ENCODE measurements at places on chromosomes 3 and 15.

DNA sequence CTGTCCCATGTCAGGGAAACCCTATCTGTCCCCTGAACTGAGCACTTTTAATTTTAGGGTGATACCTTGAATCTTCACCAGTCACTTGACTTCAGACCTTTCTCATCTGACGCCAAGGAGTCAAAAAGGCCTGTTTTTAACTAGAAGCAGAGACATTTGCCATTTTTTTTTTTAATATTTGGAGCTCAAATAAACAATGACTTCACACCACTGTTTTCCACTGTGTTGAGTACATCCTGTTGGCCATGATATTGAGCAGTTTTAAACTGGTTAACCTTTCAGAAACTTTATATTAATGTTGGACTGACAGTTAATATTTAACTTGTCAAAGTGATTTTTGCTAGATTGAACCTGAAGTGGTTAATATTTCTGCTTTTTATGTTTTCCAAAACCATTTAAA is 28.2 kb downstream of the DAG1 start:
- no peak for DNase-seq

DNA sequence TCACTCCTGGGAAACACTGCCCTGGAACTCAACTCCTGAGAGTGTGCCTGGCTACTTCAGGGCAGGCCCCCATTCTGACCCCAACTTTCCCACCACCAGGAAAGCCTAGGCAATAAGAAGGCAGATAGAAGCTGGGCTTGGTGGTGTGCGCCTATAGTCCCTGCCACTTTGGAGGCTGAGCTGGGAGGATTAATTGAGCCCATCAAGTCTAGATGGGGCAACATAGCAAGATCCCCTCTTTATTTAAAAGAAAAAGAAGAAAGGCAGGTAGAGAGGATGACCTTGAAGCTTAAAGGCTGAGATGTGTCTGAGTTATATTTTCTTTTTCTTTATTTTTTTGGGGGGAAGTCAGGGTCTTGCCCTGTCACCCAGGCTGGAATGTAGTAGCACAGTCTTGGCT is 4.2 kb upstream of the RBPMS2 start:
- DNase-seq: no peak

DNA sequence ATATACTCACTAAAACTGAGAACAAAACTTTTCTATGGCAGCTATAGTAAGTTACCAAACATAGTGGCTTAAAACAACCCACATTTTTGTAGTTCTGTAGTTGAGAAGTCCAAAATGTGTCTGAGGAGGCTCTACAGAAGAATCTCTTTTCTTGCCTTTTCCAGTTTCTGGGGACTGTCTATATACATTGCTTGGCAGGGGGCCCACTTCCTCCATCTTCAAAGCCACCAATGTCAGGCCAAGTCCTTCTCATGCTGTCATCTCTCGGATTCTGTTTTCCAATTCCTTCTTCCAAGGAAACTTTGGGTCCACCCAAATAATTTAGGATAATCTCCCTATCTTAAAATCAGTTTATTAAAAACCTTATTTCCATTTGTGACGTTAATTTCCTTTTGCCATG is 92.7 kb downstream of the DLG1 start:
- DNase-seq: no peak

GRCh38 chr15:71807691-71808091 is 2.7 kb upstream of the NR2E3 start:
- no peak for DNase-seq

- peak; percentile 61 for DNase-seq
Measured at GRCh38 chr3:178103140-178103539, 433.1 kb upstream of the KCNMB2 start.

DNA sequence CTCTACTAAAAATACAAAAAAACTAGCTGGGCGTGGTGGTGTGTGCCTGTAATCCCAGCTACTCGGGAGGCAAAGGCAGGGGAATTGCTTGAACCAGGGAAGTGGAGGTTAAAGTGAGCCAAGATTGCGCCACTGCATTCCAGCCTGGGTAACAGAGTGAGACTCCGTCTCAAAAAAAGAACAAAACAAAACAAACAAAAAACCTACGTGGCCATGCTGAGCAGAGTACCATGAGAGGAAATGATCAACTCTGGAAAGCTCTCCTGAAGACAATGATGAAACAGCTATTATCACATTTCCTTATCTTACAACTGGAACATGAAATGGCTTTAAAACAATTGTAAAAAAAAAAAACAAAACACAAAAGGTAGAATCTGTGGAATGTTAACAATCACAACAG is 75.2 kb downstream of the CHSY1 start:
- DNase-seq: no peak

DNA sequence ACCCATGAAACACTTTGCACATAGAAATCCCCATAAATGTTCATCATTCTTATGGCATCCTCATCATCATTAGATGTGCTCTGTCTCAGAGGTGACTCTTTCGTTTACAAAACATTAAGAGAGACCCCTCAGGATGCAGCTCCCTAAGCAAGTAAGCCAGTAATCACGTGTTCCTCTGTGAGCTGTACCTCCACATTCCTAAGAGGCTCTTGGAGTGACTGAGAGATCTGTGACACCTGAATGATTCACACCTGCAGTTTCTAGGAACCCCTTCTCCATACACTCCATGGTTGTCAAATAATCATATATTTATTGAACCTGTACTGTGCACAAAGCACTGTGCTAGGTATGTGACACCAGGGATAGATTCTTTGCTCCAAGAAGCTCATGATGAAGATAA is 602.4 kb downstream of the UNC13C start:
- no peak for DNase-seq

- no peak for DNase-seq
Measured at GRCh38 chr3:183394150-183394549, 34.3 kb downstream of the MCF2L2 start.

- no peak for DNase-seq
Measured at GRCh38 chr15:88684345-88684744, 45.5 kb downstream of the ISG20 start.

- no peak for DNase-seq
Measured at GRCh38 chr3:37139567-37140052, 34.8 kb downstream of the LRRFIP2 start.

- DNase-seq: peak; percentile 91
Measured at GRCh38 chr15:58521293-58521991, 89.7 kb downstream of the LIPC start.

GRCh38 chr3:48656841-48657281 is 5.8 kb downstream of the CELSR3 start:
- no peak for DNase-seq

GRCh38 chr3:106678657-106679390 is 698.4 kb upstream of the CCDC54 start:
- DNase-seq: no peak

- DNase-seq: peak; percentile 57
Measured at GRCh38 chr3:111967068-111967467, 11.8 kb upstream of the ABHD10 start.

DNA sequence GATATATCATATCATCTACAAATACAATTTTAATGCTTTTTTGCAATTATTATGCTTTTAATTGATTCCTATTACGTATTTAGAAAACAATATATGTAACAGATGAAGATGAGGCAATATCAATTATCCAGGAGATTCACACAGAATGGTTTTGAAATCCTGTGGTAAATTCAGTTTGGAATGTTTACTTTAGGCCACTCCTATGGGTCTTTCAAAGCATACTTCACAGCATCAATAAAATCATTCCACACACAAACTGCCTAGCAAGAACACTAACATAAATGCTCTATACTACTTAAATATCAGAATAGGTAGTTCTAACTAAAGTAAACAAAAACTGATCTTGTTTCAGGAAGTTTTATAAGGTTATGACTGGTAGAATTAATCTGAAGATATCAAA is 90.5 kb downstream of the FAM227B start:
- no peak for DNase-seq

- no peak for DNase-seq
Measured at GRCh38 chr3:128079823-128080222, 27.6 kb downstream of the SEC61A1 start.

DNA sequence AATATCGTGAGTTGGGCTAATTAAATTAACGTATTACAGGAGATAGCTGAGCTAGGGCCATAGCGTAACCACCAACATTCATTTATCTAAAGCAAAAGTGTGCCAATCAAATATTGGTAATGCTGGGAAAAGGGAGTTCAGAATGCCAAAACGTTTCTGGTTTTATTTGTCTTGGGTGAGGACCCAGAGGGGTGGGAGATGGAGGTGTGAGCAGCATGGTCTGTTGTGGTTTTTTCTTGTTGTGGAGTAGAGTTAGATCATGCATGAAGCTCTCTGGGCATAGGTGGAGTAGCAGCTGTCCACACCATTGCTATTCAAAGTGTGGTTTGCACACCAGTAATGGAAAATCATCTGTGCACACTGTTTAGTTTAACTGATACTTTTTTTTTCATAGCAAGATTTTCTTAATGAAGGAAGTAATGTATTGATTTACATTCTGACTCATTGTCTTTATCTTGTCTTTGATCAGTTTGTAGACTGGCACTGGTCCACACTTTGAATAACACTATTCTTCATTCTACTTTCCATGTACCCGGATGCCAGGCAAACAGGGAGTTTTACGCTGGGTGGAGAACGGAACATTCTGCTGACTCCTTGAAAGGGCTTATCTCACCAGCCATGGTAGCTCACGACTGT is 50.8 kb upstream of the CRTC3 start:
- no peak for DNase-seq

DNA sequence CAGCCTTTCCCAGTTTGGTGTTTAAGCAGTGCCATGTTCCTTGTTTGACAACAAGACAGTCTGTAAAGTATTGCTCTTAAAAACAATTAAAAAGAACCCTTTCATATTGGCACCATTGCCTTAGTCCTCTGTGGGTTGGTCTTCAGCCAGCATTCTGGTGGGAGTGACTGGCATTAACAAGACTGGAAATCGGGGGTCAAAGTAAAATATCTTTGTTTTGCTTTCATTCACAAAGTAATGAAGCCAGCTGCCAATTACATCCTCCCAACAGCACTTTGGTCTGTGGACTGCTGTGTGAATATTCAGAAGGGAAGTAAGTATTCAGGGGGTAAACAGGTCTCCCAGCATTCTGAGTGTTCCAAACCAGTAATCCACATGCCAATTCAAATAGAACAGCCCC is 8.3 kb upstream of the VILL start:
- DNase-seq: no peak

- DNase-seq: no peak
Measured at GRCh38 chr3:17456650-17457049, 285.8 kb downstream of the TBC1D5 start.

- DNase-seq: no peak
Measured at GRCh38 chr3:127608362-127608718, 10.1 kb downstream of the MCM2 start.

DNA sequence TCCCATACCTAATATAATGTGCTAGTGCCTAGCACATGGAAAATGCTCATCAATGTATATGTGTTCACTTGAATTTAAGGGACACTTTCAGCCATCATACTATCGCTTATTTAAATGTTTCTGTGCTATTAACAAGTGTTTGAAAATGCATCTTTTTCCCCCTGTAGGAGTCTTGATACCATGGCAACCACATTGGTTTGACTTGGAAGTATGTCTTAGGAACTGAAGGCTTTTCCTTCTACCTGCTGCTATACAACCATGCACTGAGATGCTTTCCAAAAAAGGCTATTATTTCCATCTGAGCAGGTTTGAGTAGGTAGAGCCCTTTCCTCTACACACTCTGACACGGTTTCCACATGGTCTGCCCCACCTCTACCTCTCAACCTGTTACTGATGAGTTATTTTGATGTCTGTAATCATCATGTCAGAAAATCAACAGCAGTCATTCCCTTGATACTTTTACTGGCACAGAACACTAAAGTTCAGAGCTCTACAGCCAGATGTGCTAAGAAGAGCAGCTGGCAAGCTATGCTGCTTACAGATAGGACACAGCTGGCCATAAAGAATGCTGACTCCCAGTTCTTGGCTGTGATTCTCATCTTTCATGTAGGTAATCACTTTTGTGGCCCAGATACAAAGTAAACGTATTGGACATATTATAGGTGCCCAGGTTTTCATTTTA is 59.3 kb downstream of the RYR3 start:
- DNase-seq: no peak

DNA sequence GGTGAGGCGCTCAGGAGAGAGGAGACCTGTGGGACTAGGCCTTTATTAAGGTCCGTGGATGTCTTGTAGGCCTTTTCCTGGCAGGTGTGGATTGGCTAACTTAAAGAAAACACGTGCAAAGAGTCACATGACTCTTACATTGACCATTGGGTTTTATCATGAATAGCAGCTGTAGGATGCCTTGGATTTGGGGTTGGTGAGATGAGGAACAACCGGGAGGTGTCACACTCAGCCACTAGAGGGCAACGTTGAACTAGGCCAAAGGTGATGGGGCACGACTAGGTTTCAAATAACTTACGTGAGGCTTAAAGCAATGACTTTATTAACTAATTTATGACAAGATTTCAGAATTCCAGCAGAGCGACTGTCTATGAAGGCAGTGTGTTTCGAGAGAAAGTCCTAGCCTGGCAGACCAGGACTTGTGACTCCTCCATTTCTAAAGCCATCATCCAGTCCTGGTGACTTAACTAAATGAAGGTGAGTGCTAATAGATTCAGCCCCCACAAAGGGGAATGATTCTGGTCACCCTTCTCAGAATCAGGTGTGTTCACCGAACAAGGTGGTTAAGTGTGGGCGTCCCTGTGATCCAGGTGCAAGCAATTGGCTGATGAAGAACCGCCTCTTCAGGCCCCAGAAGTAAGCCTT is 345.6 kb downstream of the MCTP2 start:
- DNase-seq: no peak

DNA sequence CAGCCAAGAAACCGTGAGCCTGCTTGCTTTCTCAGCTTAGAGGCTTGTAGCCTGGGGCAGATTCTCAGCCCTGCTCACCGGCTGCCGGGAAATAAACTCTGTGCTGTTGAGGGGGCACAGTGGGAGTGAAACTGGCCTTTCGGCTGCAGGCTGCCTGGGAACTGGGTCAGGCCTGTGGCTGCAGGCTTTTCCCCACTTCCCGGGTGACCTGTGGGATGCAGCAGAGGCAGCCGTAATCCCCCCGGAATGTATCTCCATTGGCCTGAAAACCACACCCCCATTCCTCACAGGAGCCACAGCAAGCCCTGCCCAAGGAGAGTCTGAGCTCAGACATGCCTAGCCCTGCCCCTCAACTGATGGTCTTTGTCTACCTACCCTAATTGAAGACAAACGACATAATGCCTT is 110.9 kb downstream of the STXBP5L start:
- DNase-seq: no peak

DNA sequence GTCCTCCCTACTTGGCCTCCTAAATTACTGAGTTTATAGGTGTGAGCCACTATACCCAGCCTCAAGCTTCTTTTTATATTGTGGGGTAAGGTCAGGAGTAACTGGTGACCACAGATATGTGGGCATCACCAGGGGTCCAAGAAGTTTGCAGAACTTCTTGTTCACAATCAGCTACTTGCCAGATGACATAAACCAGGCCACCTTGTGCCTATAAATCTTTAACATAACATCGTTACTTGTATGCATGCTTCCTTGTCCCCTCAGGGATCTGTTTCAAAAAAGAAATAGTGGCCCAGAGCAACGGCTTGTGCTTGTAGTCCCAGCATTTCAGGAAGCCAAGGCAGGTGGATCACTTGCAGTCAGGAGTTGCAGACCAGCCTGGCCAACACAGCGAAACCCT is 115.1 kb upstream of the FAM174B start:
- DNase-seq: no peak

- no peak for DNase-seq
Measured at GRCh38 chr3:69273896-69274295, 112.0 kb downstream of the FRMD4B start.

All from kidney (tissue), 22 donors.